Fibroblast of upper back skin (primary cell): ENCODE measurements at places on chromosomes 2 and 18.

DNA sequence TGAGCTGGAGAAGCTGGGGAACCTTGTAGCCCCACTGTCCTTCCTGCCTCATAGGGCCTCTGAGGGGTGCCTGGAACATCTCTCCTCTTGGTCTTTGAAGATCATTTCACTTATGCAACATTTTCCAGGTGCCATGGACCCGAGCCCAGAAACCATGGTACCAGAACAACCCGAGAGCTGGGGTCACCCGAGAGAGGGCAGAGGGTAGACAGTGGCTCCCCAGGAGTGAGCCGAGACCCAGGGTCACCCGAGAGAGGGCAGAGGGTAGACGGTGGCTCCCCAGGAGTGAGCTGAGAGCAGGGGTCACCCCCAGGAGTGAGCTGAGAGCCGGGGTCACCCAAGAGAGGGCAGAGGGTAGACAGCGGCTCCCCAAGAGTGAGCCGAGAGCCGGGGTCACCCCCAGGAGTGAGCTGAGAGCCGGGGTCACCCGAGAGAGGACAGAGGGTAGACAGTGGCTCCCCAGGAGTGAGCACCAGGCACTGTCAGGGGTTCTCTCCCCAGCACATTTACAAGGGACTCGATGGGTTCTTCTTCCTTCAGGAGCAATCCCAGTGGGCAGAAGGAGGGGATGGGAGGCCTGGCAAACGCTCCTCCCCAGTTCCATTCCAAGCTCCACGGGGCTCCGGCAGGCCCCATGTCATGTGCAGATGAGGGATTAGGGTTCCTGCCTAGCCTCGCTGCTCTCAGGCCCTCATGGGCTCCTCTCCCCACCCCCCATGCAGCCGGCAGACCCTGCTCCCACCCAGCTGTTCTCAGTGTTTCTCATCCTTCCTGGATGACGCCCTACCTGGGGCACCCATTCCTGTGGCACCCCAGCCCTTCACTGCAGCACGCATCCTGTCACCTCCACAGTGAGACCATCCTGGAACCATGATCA, 163.5 kb downstream of the RTP5 start:
- DNase-seq, result no peak

- no peak for DNase-seq
These were observed 94.2 kb downstream of the DOK6 start for GRCh38 chr18:69494841-69495240.

GRCh38 chr2:236939271-236939670, 146.4 kb upstream of the COPS8 start:
- DNase-seq, result no peak

DNA sequence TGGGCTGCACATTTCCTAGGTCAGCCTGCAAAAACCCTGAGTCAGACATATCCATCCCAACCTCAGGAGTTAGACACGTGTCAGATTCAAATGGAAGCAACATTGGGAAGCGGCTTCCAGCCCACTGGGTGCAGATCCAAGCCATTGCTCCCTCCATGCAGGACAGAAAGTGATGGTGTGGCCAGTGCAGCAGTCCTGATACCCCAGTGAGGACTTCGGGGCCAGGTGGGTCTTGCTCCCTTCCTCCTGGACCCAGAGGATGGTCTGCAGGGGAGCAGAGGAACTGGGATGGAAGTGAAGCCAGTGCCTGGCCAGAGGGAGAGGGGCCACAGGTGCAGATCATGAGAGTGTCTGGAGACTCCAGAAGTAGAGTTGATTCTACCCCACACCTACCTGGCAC, 252.0 kb downstream of the FAM210A start:
- no peak for DNase-seq

DNA sequence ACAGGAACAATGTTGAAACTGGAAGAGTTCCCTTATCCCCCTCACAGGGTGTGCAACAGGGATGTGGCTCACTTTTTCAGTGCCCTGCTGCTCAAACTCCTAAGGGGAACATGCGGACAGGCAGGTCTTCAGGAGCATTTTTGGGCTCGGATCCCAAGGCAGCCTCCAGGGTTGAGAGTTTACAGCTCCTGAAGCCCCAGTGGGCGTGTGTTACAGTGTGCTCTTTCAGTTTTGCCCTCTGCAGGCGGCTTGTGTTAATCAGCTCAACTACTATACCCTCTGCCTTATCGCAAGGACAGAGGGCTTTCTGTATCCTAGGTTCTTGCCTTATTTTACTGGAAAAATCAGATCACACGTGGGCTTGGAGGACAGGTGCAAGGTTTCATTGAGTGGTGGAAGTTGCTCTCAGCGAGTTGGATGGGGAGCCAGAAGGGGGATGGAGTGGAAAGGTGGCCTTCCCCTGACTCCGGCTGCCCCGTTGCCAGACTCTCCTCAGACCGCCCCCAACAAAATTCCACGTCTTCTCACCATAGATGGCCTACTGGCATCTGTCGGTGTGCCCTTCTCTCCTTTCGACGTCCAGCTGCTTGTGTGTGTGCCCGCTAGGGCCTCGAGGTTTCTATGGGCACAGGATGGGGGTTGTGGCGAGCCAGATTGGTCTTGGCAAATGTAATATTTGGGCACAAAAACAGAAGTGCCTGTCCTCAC, 541.9 kb downstream of the TMX3 start:
- no peak for DNase-seq

- no peak for DNase-seq
These were observed 205.2 kb downstream of the PRKCE start for GRCh38 chr2:45856391-45857274.

GRCh38 chr2:193895226-193895625, 1700.5 kb upstream of the TMEFF2 start:
- no peak for DNase-seq

DNA sequence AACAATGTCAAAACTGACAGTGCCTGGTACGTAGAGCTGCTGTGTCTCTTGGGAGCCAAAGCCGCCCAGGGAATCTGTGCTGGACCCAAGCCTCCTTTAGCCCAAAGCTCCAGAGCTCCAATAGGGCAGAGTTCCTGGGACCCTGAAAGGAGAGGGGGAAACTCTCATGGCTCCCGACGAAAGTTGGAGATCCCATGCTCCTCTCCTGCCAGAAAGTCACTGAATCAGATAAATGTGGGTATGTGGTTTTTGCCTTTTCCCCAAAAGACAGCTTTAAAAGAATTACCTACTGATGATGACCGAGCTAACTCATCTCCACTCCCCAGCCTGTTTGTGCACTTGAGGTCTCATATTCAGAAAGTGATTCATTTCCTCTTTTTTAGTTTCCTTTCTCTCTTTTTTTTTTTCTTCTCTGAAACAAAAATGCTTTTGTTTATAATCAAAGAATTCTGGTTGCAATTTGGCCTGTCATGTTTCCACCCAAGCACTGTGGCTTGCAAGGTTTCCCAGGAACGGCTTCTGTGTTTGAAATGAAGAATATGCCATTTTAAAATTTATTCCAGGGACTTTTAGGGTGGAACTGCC, 14.1 kb upstream of the PMAIP1 start:
- peak; percentile 90 for DNase-seq
